ENCODE measurements at places on chromosomes 5 and 9.

GRCh38 chr5:150989695-150990094 lies 30.7 kb upstream of the GPX3 start:
- no peak for DNase-seq

DNA sequence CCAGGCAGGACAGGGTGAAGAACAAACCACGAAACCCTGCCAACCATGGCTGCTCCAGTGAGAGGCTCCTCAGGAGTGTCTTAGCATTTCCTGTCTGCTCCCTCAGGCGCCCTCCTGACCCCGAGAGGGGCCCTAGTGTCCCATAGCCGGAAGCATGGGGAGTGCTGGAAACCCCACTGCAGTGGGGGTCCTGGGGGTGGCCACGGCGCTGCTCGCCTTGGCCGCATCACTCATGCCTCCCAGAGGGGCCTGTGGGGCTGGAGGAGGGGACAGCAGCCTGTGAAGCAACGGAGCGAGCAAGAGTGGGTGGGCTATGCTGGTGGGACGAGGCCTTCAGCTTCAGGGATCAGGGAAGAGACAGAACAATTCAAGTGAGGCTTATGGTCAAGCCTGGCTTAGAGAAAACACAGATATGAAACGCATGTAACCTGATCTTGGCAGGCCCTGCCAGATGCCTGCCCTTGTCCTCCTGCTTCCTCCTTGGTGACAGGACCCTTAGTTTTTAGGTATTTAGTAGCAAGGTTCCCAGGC lies 219.1 kb downstream of the FANCC start:
- no peak for DNase-seq

DNA sequence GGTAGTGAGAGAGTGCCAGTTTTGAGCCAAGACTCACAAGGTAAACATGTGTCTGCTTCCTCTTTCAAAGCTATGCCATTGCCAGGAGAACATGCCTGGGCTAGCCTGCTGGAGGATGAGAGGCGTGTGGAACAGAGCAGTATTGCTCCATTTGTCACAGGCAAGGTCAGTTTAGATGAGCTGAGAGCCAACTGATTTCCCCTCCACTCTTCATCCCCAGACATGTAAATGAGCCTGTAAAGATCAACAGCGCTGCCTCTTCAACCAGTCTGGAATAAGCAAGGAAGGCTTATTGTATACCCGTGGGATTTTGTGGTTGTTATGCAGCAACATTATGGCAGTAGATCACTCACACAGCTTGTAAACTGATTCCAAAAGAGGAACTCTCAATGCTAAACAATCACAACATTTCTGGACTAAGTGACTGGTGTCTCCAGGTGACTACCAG lies 8.2 kb upstream of the GDNF start:
- DNase-seq: peak; percentile 66

GRCh38 chr9:129643706-129644105 lies 1.8 kb upstream of the ASB6 start:
- no peak for DNase-seq

- DNase-seq: no peak
Observed at GRCh38 chr9:125295657-125296056, 34.0 kb downstream of the GAPVD1 start.

- DNase-seq: no peak
Observed at GRCh38 chr9:119074017-119074416, 295.2 kb downstream of the BRINP1 start.

- DNase-seq: peak; percentile 45
Observed at GRCh38 chr5:134840811-134841210, 5.0 kb upstream of the C5orf24 start.

Data from fibroblast of skin of back (primary cell).